ENCODE measurements at places on chromosomes 6 and 20.

DNA sequence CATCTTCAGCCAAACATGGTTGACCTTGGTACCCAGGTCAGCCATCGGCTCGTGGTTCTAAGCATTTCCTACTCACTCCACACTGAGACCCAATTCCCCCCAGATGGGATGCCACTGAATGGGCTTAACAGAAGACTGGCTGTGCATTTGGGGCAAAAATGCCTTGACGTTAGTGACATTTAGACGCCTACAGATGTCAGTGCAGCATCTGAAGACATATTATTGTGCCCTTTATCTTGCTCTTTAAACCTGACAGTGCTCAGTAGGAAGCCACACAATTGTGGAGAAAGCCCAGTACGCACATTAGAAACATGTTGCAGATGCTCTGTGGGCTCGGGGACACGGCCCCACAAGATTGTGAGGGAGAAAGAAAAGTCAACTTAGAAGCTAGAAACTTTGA lies 414.7 kb downstream of the PTPRT start:
- no peak overlapping the region for H3K27ac ChIP-seq
- H3K36me3 ChIP-seq: no peaks in the 10 kb centered on the region
- H3K27me3 ChIP-seq: no peaks in the 10 kb centered on the region
- no peaks in the 10 kb centered on the region for H3K4me1 ChIP-seq
- H3K4me3 ChIP-seq: no peak overlapping the region

DNA sequence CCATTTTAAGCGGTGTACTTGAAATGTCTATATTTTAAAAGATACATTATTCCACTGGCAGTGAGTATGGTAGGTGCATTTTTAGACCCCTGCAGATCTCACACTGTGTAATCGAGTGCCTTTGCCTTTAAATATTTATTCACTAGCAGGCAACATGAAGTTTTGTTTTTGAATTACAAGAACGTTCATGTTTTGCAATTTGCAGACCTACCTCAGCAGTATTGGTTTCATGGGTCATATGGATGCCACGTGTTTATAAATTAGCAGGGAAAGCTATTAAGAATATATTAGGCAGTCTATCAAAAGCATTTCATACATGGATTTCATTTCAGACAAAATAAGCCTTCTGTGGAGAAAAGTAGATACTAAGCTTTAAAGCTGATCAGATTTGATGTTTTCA lies 7.2 kb downstream of the MAP3K4 start:
- H3K27me3 ChIP-seq: no peaks in the 10 kb centered on the region
- DNase-seq: no peak
- H3K27ac ChIP-seq: no peak overlapping the region
- H3K4me1 ChIP-seq: no peaks in the 10 kb centered on the region

DNA sequence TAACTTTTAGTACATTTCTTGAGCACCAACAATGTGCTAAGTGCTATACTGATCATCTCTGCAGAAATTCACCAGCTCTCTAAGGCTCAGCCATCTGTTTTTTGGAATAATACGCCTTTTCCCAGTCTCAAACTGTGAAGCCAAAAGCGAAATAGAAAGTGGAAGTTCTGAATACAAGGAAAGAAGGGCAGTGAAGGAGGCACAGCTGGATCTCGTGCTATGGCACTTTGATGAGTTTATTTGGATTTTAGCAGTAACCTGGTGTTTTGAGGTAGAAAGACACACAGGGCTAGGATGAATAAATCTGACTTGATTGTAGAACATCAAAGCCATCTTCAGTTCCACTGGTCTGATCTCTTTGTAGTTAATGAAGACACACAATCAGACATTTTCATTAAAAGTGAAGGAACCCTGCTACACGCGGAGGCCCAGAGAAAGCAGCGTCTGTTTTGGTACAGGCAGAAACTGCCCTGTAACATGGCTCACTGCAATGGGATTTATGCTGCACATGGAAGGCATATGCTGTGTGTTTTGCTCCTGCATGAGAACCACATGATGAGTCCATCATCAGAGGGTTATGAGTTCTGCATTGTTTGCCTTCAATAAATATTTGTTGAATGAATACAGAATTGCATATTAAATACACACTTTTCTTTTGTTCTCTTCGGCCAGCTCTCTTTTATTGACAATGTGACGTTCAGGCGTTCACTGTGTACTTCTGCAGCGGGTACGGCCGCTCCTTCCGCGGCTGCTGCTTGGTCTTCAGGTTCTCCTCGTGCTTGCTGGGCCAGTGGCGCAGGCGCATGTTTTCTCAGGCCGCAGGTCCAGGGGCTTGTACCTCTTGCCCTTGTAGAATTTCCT lies 100.9 kb downstream of the PREP start:
- H3K27me3 ChIP-seq: no peaks in the 10 kb centered on the region
- no peaks in the 10 kb centered on the region for H3K36me3 ChIP-seq
- no peak overlapping the region for H3K4me3 ChIP-seq
- no peak for DNase-seq
- no peak overlapping the region for H3K27ac ChIP-seq

DNA sequence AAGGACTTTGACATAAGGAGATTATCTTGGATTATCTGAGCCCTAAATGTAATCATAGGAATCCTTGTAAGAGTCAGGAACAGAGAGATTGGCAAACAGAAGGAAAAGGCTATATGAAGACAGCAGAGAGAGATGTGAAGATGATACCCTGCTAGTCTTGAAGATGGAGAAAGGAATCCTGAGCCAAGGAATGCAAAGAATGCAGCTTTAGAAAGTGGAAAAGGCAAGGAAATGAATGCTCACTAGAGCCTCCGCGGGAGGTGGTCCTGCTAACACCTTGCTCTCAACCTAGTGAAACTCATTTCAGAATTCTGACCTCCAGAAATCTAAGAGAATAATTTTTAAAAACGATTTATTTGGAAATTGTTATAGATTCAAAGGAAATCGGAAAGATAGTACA lies 117.1 kb downstream of the TBXT start:
- H3K36me3 ChIP-seq: no peaks in the 10 kb centered on the region
- H3K27ac ChIP-seq: no peak overlapping the region
- no peak for DNase-seq

DNA sequence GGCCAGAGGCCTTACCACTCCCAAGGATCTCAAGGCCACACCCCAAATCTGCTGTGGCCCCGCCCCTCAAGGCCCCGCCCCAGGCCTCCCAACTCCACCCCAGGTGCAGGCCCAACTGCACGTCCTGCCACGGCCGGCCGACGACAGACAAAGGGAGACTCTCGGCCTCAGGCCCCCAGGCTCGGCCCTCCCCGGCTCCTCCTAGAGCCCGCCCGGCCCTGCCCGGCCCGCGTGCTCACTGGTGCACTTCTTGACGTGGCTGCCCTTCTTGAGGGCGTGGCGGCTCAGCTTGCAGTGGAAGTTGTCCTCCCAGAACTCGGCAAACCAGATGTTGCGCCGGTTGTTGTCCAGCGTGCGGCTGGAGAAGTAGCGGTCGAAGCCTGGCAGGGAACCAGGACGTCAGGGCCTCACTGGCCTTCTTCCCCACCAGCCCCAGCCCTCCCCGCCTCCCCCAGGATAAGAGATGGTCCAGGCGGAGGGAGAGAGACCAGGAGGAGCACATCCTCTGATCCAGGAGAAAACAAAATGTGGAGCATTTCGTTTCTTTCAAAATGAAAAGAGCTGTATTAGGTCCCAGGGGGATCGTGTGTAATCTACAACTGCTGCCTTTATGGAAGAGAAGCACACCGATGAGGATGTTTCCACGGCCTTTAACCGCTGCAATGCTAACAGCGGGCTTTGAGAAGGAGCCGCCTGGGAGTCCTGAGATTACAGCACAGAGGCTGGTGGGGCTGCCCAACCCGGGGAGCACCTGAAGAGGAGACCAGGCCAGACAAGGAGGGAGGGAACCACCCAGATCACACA lies 89.4 kb downstream of the GRM4 start:
- H3K4me3 ChIP-seq: no peak overlapping the region
- H3K27ac ChIP-seq: no peak overlapping the region
- H3K4me1 ChIP-seq: no peaks in the 10 kb centered on the region
- DNase-seq: no peak
- H3K27me3 ChIP-seq: no peaks in the 10 kb centered on the region
- no peaks in the 10 kb centered on the region for H3K36me3 ChIP-seq
